ENCODE measurements at places on chromosomes 3 and 15.

GRCh38 chr3:73601011-73601410 is 23.7 kb downstream of the PDZRN3 start:
- DNase-seq: no peak

GRCh38 chr3:72786668-72787067 is 61.6 kb downstream of the SHQ1 start:
- DNase-seq: no peak

DNA sequence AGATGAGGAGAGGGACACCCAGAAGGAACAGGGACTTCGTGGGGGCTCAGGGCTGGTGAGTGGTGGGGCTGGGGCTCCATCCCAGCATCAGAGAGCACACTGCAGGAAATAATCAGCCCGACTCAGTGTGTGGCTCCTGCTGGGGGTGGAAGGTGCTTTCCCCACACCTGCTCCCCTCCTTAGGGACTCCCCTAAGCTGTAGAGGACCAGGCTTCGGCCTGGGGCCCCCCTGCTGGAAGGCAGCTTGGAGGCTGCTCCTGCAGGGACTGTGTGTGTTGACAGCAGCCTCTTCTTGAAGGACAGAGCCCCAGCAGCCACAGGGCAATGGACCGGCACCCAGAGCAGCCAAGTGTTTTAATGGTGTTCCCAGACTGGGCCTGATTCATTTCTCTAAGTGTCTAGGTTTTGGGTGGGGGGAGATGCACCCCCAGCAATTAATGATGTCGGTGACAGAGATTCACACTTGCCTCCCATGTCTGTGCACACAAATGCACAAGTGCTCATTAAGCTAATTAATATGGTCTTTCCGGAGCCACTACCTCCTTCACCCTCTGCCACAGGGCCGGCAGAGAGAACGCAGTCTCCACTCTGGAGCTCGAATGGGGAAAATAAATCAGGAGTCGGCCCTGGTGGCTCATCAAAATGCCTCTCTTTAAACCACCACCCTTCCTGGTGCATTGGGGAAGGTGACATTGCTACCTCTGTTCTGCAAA is 16.9 kb upstream of the FGD5 start:
- DNase-seq: no peak

DNA sequence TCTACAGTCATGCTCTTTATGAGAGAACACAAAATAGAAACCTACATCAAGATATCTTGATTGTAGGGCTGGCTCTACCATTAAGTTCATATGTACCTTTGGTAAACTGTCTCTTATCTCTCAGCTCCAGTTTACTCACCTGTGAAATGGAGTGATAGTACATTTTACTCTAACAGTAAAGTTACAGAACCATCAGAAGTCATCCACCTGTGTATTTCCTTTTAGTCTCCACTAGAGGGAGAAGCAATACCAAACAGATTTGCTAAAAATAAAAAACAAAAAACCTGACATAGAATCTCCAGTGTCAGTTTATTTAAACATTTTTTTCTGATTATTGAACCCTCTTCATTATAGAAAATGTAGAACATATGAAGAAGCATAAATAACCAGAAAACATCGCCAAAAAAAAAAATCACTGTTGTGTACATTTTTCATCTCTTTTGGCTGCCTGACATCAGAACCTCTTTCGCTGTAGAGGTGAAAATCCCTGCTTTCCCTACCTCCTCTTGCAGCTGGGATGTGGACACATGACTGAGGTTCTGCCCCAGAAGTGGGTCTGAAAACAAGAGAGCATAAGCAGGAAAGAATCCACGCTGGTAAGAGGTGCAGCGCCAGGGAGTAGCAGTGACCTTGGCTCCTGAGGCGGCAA is 48.7 kb upstream of the WDR72 start:
- DNase-seq: peak; percentile 7

DNA sequence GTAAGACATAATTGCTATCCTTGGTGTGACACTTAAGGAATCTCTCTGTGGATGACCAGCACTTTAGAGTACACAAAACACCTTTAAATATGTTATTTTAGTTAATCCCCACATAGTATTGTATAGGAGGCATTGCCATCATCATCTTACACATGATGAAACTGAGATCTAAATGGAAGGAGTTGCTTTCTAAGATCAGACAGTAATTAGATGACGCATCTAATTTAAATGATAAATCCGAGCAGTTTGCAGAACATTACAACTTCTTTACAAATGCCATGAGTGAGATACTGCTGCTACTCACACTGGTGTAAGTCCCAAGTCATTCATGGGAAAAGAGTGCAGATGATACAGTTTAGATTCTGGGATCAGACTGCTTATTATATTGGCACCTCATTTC is 431.9 kb downstream of the MFSD1 start:
- no peak for DNase-seq

GRCh38 chr3:180278583-180279188 is 241.9 kb upstream of the PEX5L start:
- DNase-seq: no peak

GRCh38 chr3:119588112-119588511 is 8.8 kb downstream of the ADPRH start:
- no peak for DNase-seq

DNA sequence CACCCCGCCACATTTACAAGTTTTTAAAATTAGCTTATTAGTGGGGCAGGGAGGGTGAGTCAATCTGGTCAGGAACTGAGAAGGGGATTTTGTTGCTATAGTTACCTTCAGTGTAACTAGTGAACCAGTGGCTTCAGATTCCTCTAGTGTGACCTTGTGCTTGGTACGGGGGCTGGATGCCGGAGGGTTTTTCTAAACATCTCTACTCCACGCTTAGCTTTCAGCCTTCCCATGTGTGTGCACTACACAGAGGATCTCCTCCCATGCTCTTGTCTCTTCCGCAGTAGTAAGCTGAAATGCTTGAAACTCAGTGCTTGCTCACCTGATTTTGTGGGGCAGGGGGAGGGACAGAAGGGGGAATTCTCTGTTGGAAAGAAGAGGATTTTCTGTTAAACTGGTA is 67.9 kb upstream of the AKAP13 start:
- DNase-seq: no peak

GRCh38 chr3:24166515-24166914 is 221.4 kb downstream of the NR1D2 start:
- DNase-seq: peak; percentile 61

DNA sequence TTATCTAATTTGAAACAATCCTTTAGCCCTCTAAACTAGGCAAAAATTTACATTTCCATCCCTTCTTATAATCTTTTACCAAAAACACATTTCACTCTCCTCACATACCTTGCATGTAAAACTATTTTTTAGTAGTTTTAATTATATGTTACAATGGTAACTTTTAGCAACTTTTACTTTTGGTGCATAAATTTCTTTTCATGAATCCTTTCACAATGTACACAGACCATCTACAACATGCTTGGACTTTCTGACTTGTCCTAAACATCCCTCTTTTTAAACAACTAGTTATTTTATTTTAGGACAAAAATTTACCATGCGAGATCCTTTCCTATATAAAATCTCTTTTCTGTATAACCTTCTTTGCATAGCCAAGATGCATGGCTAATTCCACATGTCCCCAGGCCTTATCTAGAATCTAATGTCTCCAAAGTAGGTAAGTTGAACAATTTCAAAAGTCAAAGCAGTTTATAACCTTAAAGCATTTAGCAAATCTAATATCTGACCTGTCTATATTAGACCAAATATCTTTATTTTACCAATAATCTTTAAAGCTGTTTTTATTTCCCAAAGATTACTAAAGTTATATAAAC is 14.4 kb upstream of the ALDH1L1 start:
- no peak for DNase-seq

- no peak for DNase-seq
Measured at GRCh38 chr3:177137774-177138705, 59.2 kb downstream of the TBL1XR1 start.
